Activated T-helper 2 cell treated with anti-CD3 and anti-CD28 coated beads, Interferon-gamma antibody, Interleukin-2, Interleukin-4, amounts not matched to agents 10 μg/mL and 5 μg/mL and 100 μg/mL, durations not matched to agents 14 hours and 24 hours and 36 hours (primary cell): ENCODE measurements at places on chromosomes 6 and 20. TPM values are rescaled to one million over a fixed set of nuclear protein-coding genes. Genes with fewer than 3 reads are reported as not detected.

Gene CLPSL2
- total RNA-seq, result not detected in 2 replicates

Gene LIME1
- 15.7 TPM in 2 replicates for total RNA-seq

Gene USP49
- 6.1 and 6.4 TPM in 2 replicates for total RNA-seq

Gene BMP7
- not detected in 2 replicates for total RNA-seq

Gene PRDM13
- not detected in 2 replicates for total RNA-seq

Gene PAK5
- not detected in 2 replicates for total RNA-seq

Gene CAGE1
- total RNA-seq, result 0.16 TPM in 2 replicates

Gene PTCRA
- total RNA-seq, result not detected in 2 replicates

Gene PTPRT
- not detected in 2 replicates for total RNA-seq

Gene RIPPLY2
- not detected in 2 replicates for total RNA-seq

Gene GSTA4
- total RNA-seq, result 69.7 and 70.2 TPM in 2 replicates

Gene EFHC1
- total RNA-seq, result 0.67 and 1.6 TPM in 2 replicates

Gene HLA-DRA
- total RNA-seq, result 20.8 and 23.7 TPM in 2 replicates

Gene ADTRP
- total RNA-seq, result 0.67 and 1.6 TPM in 2 replicates

Gene UBE2C
- total RNA-seq, result 142 and 145 TPM in 2 replicates

Gene MRAP2
- total RNA-seq, result 0.07 TPM in 1 of 2 replicates, not detected in the other

Gene SLC32A1
- not detected in 2 replicates for total RNA-seq

Gene PMEPA1
- 0.99 and 1.1 TPM in 2 replicates for total RNA-seq

Gene KIF25
- not detected in 2 replicates for total RNA-seq
